ELR (cell line): ENCODE measurements at places on chromosomes 16 and 17.

GRCh38 chr16:83143788-83144187 is 517.0 kb downstream of the CDH13 start:
- DNase-seq: no peak

GRCh38 chr17:77610972-77611521 is 347.5 kb upstream of the TNRC6C start:
- no peak for DNase-seq

- DNase-seq: no peak
Observed at GRCh38 chr16:11697319-11697718, 29.1 kb downstream of the SNN start.

DNA sequence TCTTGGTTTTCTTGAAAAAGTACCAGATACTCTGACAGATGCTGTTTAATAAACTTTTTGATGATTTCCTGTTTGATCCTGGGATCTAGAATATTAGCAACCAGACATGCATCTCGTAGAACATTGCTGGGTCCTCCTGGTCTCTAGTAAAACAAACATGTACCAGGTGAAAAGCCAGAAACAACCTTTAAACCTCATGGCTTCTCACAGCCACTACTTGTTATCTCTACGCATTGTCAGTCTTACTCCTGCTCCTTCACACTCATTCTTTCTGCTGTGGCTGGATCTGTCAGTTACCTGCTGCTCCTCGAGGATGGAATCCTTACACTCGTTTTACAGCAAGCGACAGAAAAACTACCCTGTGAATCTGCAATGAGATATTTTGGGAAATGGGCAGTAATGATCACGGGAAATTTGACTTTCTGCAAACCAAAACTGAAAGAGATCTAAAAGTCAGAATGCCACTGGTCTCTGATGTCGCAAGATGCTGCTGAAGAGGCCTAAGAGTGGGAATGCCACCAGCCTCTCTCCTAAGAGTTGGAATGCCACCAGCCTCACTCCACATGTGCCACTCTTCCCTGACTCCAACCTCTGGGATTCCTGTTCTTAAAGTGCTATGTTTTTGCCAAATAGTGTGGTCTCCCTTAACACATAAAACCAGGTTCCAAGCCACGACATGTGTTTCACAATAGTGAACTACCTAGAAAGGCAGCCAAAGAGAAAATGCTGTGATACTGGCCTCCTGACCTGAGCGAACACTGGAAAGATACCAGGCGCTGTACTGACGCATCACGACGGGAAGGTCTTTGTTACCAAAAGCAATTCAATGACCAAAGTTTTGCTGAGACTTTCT is 86.3 kb downstream of the VPS53 start:
- DNase-seq: no peak

DNA sequence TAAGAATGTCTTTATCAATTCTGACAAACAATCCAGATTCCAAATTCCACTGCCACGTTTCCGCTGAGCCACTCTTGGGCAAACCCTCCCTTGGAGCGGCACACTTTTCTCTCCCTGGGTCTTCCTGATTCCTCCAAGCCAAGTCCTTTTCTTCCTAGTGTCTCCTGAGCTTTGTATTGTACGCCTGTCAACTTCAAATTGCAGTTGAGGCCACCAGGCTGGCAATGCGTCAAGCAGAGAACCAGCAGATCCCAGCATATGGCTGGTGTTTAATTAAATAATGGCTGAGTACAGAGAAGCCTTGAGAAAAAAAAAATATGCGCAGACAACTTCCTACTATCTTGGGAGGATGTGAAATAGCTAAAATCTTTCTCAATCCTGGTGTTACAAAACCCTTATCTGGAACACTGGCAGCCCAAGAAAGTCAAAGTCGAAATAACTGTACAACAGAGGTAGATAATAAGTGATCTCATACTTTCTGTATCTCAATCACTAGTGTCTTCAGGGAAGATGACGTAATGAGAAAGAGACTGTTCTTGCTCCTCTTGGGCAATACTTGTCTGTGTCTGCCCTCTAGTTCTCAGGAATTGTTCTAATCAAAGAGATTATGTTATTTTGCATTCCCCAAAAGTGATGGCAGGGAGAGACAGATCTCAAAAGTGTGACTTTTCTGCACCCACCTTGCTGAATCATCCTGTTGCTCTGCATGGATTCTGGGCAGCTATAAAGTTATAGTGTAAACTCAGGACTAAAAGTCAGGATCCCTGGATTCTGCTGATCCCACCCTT is 15.0 kb downstream of the SMIM36 start:
- DNase-seq: peak; percentile 27
